GM12864 (cell line): ENCODE measurements at places on chromosomes 12 and 14.

GRCh38 chr12:26817183-26817591 is 15.8 kb downstream of the ITPR2 start:
- DNase-seq = peak; percentile 53

DNA sequence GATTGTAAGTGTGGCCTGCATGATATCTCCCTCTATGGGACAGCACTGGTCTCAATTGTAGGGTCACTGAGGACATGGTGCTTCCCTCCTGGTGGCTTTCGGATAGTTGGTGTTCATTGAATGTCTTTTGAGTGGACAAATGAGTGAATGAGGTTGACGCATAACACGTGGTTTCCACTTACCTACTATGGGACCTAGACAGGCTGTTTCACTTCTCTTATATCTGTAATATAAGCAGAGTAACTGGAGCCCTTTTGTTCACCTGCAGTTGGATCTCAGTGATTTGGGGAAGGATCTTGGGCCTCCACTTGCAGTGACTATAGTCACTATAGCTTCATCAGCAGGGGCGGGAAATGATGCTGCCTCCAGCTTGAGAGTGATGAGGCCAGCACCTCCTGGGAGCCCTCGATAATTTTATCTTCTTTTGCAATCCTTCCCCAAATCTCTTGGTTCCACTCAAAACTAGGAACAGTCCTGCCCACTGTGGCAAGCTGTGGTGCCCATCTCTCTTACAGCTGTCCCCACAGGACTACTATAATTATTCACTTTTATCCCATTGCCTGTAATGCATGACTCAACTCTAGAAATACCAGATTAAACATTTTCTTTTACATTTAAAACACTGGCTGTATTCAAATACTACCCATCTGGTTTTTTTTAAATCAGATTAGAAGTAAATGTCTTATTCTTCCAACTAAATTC is 242.9 kb downstream of the CHST11 start:
- DNase-seq = peak; percentile 43

- no peak for DNase-seq
These were observed 28.7 kb upstream of the CERS5 start for GRCh38 chr12:50195832-50196231.

- no peak for DNase-seq
These were observed 61.3 kb downstream of the DIP2B start for GRCh38 chr12:50566066-50566465.

DNA sequence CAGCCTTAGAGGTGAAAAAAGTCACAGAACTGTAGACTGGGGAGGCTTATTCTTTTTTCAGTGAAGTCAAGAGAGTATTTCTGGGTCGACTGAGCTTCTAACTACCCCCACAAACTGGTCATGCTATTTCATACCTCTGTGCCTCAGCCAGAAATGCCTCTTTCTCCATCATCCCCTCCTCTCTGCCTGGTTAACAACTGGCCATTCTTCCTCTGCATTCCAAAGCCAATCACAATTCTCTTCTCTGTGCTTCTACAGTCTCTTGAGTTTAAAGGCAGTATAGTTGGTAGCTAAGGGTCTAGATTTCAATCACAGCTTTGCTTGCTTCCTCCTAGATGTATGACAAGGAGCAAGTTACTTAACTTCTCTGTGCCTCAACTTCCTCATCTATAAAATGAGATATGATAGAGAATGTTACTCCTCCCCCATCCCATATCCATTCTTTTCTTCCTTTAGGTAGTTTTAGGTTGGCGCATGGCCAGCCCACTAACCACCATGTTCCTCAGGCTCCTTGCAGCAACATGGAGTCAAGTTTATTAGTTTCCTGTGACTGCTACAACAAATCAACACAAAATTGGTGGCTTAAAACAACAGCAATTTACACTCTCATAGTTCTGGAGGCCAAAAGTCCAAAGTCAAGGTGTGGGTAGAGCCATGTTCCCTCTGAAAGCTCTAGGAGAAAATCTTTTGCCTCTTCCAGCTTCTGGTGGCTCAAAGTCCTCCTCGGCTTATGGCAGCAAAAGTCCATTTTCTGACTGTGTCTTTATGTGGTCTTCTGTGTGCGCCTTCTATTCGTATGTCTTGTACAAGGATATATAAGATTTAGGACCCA is 62.5 kb downstream of the ITPR2 start:
- no peak for DNase-seq

- no peak for DNase-seq
These were observed 37.9 kb upstream of the TMEM179 start for GRCh38 chr14:104642540-104642868.

DNA sequence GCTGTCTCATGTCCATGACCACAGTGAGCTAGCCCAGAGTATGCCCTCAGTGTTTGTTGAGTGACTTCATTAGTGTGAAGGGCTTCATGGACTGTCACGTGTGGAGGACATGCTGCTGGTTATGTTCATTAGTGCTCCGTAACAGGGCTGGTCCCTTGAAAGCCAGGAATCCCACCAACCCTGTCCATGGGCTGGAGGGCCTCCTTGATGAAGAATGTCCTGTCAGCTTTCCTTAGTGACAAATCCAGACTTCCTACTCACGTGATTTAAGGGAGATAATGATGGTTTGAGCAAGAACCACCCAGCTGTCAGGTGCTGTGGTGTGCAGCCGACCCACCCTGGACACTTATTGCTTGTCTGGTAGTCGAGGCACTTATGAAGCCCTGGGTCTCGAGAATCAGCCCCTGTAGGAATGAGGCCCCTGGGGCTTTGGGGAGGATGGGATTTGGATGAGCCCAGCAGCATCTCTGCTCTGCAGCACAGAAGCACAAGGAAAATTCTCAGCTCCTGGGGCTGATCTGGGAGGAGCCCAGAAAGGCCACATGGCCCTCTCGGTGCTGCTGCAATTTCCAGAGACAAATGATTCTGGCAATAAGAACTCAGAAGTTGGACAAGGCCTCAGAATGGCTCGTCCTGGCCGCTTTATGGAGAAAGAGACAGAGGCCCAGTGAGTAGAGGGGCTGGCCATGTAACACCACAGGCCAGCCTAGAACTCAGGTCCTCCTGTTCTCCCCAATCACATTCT is 37.2 kb upstream of the FAM181A start:
- no peak for DNase-seq

- DNase-seq = no peak
These were observed 13.8 kb downstream of the MTHFD1 start for GRCh38 chr14:64401949-64402348.
